Mucosa of gallbladder (tissue), 1 donor: ENCODE measurements at places on chromosomes 6 and 20.

DNA sequence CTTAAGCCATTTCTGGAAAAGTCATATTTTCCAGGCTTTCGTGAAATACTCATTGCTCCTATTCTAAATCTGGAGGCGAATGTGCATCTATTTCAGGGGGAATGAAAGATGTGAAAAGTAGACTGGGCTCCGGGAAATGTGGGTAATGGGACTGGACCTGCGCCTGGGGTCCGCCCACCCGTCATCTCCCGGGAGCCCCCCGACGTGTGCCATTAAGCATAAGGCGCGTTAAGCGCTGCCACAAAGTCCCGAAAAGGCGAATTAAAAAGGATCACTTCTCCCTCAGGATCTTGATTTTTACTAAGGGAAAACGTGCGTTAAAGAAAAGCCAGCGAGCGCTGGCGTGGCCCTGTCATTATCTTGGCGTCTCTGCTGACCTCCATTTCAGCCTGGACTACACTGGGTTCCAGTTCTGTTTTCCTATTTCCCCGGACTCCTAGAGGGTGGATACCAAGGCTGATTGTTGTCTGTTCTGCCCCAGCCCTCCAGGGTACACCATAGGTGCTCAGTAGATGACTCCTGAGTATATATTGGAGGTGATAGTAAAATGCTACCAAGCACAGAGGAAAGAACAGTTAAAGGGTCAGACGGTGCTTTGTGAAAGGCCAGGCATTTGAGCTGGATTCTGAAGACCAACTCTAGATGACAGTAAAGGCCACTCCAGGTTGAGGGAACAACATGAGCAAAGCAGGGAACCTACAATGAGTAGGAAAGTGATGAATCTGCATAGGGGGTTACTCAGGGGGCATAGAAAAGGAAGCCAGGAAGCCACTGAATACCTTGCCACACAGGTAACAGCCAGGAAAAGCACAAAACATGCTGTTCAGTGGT lies 89.2 kb upstream of the ARID1B start:
- DNase-seq, result peak; percentile 12

DNA sequence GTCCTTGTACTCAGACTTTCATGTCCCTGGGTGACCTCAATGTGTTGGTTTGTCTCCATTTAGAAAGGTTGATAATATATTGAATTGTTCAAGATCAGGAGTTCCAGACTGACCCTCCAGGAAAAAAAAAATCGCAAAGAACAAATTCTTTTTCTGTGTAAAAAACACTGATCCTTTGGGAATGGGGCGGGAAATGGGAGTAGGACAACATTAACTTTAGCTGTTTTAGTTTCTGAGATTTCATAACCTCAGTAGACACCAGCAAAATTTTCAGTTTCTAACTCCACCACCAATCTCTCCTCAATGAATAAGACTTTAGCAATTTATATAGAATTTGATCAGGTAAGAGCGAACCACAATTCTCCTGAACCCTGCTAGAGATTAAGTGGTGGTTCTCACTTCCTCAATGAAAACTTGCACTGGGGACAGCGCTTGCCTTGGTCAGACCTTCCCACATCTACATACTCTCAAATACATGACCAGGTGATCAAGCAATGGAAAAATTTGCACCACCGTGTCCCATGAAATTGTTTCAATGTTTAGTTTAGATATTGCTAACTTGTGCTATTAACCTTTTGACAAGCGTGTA lies 231.2 kb upstream of the PLN start:
- no peak for DNase-seq

GRCh38 chr20:23257848-23258746 lies 92.5 kb upstream of the NXT1 start:
- no peak for DNase-seq

GRCh38 chr6:148528292-148528691 lies 185.7 kb downstream of the SASH1 start:
- DNase-seq, result no peak

DNA sequence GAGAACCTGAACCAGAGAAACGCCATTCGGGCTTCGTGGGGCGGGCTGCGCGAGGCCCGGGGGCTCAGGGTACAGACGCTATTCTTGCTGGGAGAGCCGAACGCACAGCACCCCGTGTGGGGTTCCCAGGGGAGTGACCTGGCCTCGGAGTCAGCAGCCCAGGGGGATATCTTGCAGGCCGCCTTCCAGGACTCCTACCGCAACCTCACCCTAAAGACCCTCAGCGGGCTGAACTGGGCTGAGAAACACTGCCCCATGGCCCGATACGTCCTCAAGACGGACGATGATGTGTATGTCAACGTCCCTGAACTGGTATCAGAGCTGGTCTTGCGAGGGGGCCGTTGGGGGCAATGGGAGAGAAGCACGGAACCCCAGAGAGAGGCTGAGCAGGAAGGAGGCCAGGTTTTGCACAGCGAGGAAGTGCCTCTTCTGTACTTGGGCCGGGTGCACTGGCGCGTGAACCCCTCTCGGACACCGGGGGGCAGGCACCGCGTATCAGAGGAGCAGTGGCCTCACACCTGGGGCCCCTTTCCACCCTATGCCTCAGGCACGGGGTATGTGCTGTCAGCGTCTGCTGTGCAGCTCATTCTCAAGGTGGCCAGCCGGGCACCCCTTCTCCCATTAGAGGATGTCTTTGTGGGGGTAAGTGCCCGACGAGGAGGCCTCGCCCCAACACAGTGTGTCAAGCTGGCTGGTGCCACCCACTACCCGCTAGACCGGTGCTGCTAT lies 904 bp downstream of the B3GALT4 start:
- DNase-seq, result no peak

DNA sequence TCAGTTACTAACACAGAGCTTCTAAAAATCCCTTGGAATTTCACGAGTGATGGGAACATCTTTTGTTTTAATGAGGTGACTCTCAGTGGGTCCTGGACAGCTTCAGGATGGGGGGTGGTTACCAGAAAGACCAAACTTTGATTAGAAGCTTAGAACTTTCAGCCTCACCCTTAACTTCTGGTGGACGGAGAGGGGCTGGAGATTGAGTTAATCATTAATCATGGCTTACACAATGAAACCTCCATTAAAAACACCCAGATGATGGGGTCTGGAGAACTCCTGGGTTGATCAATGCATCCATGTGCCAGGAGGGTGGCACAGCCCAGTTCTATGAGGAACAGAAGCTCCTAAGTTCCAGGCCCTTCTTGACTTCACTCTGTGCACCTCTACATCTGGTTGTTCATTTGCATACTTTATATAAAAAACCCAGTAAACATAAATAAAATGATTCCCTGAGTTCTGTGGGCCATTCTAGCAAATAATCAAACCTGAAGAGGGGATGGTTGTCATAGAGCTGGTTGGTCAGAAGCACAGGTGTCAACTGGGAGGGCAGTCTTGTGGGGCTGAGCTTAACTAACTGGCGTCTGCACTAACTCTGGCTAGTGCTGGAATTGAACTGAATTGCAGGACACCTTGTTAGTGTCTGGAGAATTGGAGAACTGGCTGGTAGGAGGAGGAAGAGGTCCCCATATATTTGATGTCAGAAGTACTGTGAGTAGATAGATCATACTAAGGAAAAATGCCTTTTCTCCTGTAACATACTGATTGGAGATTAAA lies 10.3 kb downstream of the RMND1 start:
- no peak for DNase-seq

GRCh38 chr6:116468293-116468692 lies 7.1 kb downstream of the CALHM6 start:
- no peak for DNase-seq

GRCh38 chr6:147507162-147508041 lies 1.1 kb upstream of the SAMD5 start:
- no peak for DNase-seq

- DNase-seq, result no peak
Measured at GRCh38 chr6:141169419-141169818, 963.3 kb upstream of the GJE1 start.

GRCh38 chr20:51326201-51326819 lies 216.2 kb downstream of the NFATC2 start:
- peak; percentile 28 for DNase-seq

GRCh38 chr20:44571362-44571988 lies 10.9 kb upstream of the PKIG start:
- DNase-seq, result no peak

DNA sequence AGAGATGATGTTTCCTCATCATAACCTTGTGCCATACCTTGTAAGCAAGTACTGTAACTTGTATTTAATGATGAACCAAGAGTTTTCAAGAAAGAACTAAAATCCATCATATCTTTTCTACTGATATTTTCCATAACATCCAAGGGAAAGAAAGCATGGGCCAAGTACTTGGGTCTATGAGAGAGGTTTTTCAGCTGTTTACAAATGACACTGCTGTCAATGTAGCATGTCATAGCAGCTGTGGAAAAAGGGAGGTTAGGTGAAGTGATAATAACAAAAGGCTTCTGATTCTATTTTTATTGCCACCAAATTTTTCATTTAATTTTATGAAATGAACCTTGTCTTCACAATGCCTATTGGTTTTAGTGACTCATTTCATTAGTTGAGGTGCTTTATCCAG lies 482.3 kb downstream of the LMBRD1 start:
- DNase-seq, result no peak

DNA sequence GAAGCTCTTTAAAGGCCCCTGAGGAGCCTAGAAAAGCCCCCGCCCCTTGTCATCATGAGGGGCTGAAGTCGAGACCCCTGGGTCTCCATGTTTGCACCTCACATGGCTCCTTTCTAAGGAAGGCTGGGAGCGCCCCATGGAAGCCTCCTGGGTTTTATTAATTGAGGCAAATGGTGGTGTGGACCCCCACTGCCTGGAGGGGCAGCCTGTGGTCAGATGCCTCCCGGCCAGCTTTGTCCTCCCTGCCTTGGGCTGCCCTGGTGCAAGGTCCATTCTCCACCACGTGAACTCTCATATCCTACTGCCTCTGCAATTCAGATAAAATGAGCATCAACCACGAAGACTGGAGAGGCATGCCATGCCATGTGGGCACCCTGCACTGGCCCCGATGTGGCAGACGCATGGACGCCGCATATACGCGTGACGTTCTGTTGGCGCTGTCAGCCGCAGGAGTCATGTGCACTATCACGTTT lies 295.5 kb downstream of the TAF4 start:
- DNase-seq, result no peak

- no peak for DNase-seq
Measured at GRCh38 chr6:154012852-154013251, 26.2 kb upstream of the OPRM1 start.
